ENCODE measurements at places on chromosomes 13 and 19.

- DNase-seq: no peak
Observed at GRCh38 chr13:31731921-31732320, 7.4 kb upstream of the RXFP2 start.

GRCh38 chr13:66751691-66752090, 478.4 kb downstream of the PCDH9 start:
- no peak for DNase-seq

DNA sequence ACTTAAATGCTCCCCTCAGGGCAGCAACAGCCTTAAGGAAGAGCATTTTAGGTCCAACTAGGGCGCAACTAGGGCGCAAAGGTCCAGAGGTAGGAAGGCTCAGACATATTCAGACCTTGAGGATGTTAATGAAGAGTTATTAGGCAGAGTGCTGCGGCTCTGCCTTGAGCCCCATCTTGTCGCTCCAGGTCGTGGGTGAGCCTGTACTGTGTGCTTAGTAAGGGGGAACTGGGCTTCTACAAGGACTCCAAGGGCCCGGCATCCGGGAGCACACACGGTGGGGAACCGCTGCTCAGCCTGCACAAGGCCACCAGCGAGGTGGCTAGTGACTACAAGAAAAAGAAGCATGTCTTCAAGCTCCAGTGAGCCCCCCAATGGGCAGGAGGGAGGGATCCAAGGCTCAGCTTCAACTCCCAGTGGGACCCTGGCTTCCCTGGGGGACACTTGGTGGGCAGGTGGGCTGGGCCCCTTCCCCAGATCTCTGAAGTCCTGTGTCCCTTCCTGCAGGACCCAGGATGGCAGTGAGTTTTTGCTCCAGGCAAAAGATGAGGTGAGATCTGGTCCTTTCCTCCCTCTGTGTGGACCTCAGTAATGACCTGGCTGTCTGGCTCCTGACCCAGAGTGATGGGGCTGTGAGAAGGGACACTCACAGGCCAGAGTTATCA, 4.7 kb upstream of the SHKBP1 start:
- no peak for DNase-seq

- no peak for DNase-seq
Observed at GRCh38 chr13:93480553-93481106, 254.0 kb downstream of the GPC6 start.

DNA sequence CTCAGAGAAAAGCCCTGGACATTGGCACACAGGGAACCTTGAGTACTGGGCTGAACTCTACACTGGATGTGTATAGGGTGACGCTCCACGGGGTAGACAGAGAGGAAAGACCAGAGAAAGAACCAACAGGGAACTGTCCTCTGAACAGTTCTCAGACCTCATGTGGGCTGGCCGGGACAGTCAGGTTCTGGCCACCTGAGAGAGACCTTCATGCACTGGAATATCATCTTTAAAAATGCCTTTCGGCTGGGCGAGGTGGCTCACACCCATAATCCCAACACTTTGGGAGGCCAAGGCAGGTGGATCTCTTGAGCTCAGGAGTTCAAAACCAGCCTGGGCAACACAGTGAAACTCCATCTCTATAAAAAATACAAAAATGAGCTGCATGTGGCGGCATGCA, 143.8 kb upstream of the GJB6 start:
- DNase-seq: no peak

- no peak for DNase-seq
Observed at GRCh38 chr13:94412870-94413597, 66.4 kb downstream of the DCT start.

- DNase-seq: peak; percentile 62
Observed at GRCh38 chr13:59458908-59459579, 704.7 kb downstream of the DIAPH3 start.

DNA sequence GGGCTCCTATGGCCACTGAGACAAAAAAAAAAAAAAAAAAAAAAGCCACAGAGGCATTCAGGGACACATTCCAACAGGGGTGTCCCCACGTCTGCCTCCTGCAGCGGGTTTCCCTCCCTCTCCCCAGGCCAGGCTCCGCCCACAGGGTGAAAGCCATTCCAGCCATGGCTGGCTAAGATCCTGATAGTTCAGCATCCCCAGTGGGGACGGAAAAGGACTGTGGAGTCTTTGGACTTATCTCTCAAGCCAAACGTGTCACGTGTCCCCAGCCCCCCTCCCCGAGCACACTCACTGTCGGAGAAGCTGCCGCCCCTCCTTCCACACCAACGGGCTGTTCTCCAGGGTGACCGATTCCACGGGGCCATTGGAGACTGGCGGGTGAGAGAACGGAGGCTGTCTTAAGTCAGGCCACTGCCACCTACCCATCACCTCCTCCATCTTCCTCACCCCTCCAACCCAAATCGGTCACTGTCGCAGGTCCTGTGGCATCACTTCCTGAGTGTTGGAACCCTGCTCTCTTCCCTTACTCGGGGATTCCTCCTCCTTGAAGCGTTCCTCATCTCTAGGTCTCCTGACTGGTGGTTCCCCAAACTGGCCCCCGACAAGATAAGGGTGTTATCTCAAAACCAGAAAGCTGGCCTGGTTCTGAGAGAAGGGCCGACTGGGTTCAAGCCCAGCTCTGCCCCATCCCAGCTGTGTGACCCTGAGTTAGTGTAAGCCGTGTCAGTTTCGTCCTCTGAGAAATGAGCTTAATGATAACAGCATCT, 9.1 kb upstream of the FKRP start:
- no peak for DNase-seq

DNA sequence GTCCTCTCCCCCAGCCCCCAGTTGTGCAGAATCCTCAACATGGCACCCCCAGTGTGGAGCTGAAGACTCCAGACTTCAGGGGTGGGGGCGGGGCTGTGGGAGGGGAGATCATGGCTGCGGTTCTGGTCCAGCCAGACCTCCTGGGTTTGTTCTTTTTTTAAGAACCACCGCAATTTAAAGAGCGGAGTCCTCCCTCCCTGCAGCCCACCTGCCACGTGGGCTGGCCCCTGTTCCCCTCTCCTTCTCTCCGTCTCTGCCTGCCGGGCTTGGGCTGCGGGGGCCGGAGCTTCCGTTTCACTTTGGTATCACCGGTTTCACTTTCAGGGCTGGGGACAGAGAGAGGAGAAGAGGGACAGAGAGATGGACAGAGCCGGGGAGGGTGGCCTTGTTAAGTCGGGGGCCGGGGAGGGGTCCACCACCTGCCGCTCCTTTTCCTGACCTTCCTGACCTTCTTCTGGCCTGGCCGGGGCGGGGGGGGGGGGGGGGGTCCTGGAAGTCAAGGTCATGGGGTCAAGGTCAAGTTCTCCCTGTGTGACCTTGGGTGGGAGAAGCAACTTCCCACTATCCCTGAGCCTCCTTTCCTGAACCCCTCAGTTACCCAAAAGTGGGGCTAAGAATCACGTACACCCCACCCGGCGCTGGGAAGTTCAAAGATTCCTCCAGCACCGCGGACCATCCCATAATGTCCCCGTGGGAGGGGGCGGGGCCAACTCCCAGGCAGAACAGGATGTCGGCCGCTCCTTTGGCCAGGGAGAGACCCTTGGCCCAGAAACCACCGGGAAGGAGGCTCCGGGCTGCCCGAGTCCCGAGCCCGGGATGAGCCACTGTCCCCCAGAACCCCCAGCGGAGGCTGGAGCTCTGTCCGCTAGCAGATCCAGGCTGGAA, 11.3 kb upstream of the ZBTB7A start:
- no peak for DNase-seq

DNA sequence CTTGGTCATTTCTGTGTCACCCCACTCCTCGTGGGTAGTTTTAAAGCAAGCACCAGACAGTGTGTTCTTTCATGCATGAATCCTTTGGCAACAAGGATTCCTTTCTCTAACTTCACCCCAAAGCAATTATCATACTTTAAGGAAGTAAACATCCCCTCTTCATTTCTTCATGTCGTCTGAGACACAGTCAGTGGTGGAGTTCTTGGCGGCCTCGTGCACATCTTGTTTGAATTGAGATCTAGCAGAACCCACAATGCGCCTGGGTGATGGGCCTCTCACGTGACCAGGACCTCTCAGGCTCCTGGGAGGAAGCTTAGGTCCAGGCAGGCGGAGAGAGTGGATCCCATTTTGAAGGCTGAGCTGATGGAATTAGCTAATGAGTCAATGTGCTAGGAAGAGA, 2.6 kb downstream of the ACSBG2 start:
- DNase-seq: no peak

GRCh38 chr19:2488942-2489731, 13.2 kb downstream of the GADD45B start:
- no peak for DNase-seq

DNA sequence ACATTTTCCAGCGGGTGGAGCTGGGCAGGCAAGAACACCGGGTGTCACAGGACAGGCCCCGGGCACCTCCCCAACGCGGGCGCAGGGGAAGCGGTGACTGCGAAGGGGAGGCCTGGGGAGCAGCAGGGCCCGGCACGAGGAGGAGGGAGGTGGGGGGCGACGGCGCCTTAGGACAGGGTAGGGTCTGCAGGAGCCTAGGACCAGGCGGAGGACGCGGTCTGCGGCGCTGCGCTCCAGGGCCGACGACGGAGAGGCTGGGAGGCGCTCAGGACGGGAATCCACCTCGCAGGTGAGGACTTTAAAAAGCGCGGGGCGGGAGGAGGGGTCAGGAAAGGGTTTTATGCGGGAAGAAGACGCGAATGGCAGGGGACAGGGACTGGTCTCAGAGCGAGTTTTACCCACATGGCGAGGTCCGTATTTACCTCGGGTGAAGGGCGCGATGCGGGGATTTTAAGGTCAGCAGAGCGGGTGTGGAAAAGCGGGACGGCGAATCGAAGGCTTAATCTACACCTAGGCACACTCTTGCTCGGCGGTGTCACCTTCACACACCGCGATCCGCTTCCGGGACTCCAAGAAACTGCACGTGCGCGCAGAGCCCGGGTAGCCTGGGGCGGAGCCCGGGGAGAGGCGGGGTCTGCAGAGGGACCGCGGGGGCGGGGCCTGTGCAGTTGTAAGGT, 13.5 kb downstream of the ERVV-2 start:
- no peak for DNase-seq

GRCh38 chr13:30829833-30830637, 76.0 kb upstream of the MEDAG start:
- no peak for DNase-seq

GRCh38 chr19:11399667-11400066, 15.6 kb upstream of the EPOR start:
- DNase-seq: no peak

GRCh38 chr13:82002710-82003109, 1661.8 kb upstream of the SPRY2 start:
- no peak for DNase-seq

DNA sequence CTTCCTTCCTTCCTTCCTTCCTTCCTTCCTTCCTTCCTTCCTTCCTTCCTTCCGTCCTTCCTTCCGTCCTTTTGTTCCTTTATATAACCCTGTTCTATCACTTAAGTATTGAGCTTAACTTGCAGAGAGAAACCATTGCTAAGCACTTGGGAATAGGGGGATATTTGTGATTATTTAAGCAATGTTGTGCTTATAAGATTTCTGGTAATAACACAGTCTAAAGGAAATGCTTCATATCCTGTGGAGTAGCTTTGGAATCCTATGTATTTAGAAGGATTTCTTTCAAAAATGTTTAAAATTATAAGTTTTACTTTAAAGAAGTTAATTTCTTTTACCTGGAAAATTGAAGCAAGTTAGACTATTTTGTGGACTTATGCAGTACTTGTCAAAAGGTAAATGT, 209.8 kb downstream of the PCCA start:
- DNase-seq: no peak

DNA sequence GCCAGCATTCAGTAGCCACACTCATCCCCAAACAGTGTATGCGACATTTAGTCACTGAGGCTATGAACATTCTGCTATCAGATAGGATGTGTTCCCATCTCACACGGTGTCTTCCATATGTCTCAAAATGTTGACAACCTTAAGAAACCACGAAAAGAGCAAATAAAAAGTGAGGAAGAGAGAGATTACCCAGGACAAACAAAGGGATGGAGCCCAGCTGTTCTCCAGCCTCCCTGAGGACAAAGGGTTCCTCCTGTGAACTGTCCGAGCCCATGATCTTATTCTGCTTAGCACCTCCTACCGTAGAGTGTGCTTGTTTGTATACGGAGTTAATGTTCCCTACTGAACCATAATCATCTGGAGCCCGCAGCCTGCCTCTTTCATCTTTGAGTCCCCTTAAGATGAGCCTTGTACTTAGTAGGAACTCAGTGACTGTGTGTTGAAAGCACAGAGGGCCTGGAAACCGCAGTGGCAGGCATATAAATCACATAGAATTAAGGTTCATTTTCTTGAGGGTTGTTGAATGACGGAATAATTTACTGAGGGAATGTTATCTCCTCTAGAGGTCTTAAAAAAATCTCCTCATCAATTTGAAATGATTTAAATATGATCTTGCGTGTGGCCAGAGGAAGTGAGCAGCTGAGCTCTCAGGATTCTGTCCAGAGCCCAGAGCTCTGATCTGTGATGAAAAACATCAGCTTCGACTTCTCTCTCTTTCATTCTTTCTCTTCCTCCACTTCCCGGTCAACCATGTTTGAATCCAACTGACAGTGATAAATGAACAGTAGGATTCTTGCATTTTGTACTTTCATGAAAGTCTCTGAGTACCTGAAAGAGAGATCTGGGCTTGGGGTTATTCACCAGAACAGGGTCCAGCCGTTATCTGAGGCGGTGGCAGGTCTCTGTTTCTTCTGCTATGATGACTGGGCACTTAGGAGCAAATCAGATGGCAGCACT, 200.5 kb downstream of the KLF5 start:
- no peak for DNase-seq

DNA sequence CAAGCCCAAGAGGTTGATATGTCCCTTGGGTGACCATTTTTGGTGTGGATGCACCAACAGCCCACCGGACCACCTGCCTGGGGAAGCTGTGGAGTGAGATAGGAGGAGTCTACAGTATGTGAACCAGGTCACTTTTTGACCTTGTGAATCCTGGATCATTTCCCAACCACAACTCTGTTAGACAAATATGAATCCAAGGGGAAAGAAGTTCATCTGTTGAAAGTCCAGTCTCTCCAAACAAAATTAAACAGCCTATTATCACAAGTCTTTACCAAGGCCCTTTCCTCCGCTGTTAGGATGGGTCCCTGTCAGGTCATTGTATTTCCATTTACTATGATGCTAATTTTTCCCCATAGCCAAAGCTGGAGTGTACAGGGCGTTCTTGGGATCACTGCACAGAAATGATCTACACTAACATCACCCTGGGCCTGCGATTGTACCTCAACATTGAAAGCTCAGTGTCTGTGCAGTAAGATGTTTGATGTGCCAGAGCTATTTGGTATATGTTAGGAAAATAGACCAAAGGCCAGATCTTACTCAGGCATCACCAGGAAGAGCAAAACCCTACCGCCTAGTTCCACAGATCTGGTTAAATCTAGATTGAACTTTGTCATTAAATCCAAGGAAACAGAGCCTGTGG, 117.1 kb downstream of the STARD13 start:
- no peak for DNase-seq

- DNase-seq: no peak
Observed at GRCh38 chr19:39401549-39402345, 4.9 kb upstream of the ZFP36 start.

GRCh38 chr13:85512421-85512820, 286.8 kb downstream of the SLITRK6 start:
- no peak for DNase-seq

GRCh38 chr19:18289471-18290301, 8.3 kb upstream of the JUND start:
- no peak for DNase-seq

Data from Jurkat, Clone E6-1 (cell line).